EL (cell line): ENCODE measurements at places on chromosomes 3 and 15.
A peak's percentile ranks its signal among the peaks of the same experiment; 100 is the strongest.

GRCh38 chr3:169327546-169328356 is 335.8 kb downstream of the MECOM start:
- DNase-seq = no peak

DNA sequence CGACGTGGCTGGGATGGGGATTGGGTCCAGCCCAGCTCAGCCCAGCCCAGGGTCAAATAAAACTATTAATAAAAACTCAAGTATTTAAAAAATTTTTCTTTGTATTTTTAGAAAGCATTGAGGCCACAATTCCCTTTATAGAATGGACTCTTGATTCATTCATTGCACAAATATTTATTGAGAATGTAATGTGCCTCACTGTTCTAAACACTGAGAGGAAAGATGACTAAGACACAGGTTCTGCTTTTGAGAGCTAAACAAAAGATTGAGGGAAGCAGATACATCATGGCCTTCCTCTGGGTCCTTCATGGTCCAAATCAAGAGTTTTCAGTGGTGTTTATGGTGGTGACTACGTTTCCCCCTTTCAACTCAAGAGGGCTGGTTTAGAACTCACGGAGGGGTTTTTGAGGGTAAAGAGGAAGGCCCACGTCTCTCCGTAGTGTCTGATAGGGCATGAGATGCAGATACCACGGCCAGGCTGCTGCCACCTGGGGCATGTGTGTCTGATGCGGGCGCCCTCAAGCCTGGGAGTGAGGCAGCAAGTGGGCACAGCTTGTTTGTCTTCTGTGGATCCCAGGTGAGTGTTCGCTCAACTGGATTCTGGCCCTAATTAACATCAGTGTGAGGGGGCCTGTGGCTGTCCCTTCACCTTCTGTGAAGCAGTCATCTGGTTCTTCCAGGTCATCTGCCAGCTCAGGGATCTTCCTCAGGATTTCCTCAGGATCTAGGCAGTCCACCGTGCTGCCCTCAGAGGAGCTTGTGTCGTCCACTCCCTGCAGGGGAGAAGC is 73.5 kb upstream of the SCN5A start:
- peak; percentile 59 for DNase-seq

GRCh38 chr3:115127208-115127607 is 19.9 kb downstream of the ZBTB20 start:
- DNase-seq = no peak

- DNase-seq = peak; percentile 18
Measured at GRCh38 chr3:150080058-150080730, 109.5 kb upstream of the PFN2 start.

DNA sequence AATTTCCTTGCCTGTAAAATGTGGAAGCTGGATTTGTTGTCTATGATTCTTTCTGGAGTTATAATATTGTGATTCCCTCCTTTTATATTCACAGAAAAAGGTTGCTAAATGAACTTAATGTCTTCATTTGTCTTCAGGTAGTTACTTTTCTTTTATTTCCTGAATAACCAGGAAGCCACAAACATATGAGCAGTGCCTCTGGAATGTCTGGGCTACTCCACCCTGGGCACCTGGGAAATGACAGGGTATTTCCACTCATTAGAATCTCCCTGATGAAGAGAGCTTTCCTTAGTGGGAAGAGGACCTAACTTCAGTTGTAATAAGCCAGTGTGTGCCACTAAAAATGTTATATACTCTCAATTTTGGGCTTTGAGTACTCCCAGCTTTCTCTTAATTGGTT is 3.8 kb upstream of the SLMAP start:
- DNase-seq = peak; percentile 30

GRCh38 chr3:45724911-45725310 is 35.7 kb downstream of the SACM1L start:
- DNase-seq = no peak

GRCh38 chr15:95440712-95441111 is 889.8 kb upstream of the NR2F2 start:
- DNase-seq = no peak

DNA sequence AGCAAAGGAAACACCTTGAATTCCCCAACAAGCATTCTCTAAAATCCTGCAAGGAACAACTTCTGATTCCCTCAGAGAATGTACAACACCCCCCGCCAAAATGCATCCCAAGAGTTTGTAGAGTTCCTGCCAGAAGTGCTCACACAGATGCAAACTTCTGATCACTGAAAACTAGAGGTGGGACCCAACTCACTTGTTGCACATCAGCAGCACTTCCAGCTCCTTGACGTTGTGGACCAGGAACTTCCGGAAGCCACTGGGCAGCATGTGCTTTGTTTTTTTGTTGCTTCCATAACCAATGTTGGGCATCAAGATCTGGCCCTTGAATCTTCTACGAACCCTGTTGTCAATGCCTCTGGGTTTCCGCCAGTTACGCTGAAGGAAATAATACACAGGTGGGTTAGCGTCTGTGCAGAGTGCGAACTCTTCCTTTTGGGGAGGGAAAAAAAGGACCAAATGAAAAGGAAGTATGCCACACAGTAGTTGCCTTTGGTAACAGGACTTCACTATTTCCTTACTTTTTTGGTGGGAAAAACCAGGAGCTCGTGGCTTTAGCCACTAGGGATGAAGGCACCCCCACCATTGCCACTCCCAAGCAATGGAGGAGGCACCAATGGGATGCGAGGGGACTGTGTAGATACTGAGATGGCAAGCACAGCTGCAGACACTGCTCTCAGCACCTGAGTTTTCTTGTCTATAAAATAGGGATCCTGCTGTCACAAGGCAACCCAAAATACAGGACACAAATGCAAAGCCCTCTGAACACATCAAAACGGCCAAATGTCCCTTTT is 2.0 kb downstream of the RPL32 start:
- DNase-seq = peak; percentile 9

GRCh38 chr3:136818769-136819391 is at the start of gene SLC35G2:
Gene SLC35G2, plus strand, starts transcription at chr3:136819126. Its CDS starts 35,335 bp downstream, at chr3:136854461.
- peak; percentile 71 for DNase-seq

DNA sequence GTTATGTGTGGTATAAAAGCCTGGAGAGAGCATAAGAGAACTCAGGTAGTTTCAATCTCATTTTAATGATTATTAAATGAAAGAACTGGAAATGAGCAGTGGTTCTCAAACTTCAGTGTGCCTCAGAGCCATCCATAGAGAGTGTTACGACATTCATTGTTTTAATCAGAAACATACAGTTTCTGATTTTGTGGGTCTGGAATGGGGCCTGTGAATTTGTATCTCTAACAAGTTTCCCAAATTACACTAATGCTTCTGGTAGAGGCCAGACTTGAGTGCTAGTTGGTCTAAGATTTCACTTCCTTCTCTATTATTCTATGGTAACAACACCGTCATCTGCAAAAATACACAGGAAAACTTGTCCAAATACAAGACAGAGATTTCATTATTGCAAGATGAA is 292.0 kb upstream of the NECTIN3 start:
- DNase-seq = no peak

- DNase-seq = no peak
Measured at GRCh38 chr15:83794209-83794608, 140.3 kb downstream of the ADAMTSL3 start.

- DNase-seq = peak; percentile 50
Measured at GRCh38 chr3:141384157-141384556, 15.9 kb downstream of the ZBTB38 start.

GRCh38 chr3:44451441-44451840 is 26.0 kb downstream of the ZNF445 start:
- no peak for DNase-seq

DNA sequence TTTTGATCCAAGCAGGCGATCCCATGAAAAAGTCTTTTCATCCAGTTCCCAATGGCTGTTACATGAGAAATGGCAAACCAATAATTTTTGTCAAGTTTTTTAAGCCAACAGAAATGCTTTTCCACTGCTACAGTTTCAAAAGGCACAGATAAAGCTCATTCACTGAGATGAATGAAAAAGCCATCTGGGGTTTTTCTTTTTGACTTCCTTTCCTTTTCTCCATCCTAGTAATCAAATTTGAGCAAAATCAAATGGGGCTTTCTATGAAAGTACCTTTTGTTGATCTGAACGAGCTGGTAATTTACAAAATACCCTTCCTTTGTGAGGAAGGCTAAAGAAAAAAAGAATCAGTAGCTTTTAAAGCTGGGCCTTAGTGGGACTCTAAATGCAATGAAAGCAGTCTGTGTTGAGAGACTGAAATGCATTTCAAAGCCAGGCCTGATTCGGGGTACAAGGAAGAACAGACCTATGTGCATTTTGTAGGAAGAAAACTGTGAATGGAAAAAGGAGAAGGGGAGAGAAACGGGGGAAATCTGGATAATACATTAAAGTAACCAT is 185.2 kb upstream of the DNAJC19 start:
- no peak for DNase-seq

GRCh38 chr15:60396100-60396499 is 1.7 kb downstream of the ANXA2 start:
- peak; percentile 54 for DNase-seq

DNA sequence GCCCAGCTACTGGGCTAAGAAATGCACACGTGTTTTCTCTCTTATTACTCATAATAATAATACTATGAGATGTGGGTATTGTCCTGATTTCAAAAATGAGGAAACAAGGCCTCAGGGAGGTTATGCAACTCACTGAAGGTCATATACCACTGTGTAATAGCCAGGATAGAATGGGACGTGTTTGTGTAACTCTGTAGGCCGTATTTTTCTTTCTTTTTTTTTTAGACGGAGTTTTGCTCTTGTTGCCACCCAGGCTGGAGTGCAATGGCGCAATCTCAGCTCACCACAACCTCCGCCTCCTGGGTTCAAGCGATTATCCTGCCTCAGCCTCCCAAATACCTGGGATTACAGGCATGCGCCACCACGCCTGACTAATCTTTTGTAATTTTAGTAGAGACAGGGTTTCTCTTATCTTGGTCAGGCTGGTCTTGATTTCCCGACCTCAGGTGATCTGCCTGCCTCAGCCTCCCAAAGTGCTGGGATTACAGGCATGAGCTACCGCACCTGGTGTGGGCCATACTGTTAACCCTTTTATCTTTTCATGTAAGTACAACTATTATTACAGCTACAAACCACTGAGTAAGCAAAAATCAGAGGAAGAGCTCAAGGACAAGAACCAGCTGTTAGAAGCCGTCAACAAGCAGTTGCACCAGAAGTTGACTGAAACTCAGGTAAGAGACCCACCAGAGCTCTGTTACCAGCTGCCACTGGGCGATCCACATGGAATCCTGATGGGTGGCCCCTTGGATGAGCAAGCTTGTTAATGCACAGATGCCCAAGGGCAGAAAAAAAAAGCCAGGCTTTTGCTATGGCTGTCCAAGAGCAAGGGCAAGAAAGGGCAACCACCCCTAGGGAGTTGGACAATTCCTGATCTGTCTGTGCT is 6.7 kb downstream of the KNSTRN start:
- no peak for DNase-seq

GRCh38 chr3:3951071-3951470 is 151.8 kb downstream of the LRRN1 start:
- no peak for DNase-seq

DNA sequence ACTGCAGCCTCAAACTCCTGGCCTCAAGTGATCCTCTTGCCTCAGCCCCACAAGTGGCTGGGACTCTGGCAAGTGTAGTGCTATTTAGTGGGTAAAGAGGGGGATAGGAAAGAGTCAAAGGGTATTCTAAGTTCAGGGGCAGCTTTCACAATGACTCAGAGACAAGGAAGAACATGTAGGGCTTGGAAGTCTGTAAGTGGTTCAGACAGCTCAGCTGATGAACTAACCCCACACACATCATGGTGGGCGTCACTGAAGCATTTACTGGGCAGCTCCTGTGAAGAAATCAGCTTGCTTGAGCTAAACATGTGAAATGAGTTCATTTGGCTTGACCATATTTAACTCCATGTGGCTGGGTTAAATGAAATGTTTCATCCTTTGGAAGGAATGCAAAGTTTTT is 34.6 kb upstream of the THSD4 start:
- peak; percentile 81 for DNase-seq

DNA sequence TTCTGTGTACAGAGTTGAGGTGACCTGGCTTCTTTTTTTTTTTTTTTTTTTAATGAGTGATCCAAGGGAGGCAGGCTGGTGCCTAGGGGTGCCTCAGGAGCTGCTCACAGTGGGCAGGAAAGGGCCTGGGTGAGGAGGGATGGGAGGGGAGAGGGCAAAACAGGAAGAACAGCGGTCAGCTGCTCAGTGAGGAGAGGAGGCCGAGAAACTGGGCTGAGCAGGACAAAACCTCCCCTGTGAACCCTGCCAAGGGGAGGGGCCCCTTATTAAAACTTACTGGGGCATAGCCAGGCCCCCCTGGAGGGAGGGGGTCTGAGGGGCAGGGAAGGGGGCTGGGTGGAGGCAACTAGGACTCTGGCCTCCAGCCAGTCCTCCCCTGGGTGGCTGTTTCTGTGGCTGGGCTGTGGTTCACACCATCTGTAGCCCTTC is 3.5 kb downstream of the PLEKHO2 start:
- no peak for DNase-seq

DNA sequence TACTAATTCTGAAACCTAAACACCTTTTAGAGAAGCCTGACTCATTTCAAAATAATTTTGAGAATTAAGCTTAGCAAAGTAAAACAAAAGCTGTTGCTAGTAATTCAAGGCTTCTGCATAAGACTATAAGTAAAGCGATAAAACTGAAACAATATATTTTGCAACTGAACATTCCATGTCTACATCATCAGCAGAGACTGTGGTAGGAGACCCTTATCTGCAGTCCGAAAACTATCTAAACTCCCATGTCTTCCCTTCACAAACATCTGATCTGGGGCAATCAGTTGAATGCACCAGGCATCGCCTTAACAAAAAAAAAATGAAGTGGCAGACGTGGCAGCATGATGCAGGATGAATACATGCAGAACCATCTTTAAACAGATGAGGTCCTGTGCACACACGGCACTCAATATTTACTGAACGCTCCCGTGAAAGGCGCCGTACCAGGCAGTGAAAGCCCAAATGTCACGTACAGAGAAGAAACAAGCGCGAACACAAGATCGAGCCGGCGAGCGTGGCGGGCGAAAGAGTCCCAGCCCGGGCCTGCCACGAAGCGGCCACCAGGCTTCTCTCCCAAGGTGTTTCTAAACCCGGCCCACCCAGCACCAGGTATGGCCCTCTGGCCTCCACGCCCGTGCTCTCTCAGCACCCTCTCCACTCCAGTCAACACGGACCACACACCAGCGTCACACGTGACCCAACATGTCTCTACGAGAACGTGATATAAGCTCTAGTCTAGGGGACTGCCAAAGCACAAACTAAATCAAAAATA is 63.0 kb downstream of the CHSY1 start:
- peak; percentile 87 for DNase-seq

- DNase-seq = no peak
Measured at GRCh38 chr3:15321349-15321748, 11.0 kb downstream of the SH3BP5 start.

GRCh38 chr15:68574629-68575028 is 4.2 kb upstream of the CORO2B start:
- no peak for DNase-seq
